GM12878 (cell line): ENCODE measurements at places on chromosomes 2 and 18. TPM values are rescaled to one million over a fixed set of nuclear protein-coding genes. Genes with fewer than 3 reads are reported as not detected.

DNA sequence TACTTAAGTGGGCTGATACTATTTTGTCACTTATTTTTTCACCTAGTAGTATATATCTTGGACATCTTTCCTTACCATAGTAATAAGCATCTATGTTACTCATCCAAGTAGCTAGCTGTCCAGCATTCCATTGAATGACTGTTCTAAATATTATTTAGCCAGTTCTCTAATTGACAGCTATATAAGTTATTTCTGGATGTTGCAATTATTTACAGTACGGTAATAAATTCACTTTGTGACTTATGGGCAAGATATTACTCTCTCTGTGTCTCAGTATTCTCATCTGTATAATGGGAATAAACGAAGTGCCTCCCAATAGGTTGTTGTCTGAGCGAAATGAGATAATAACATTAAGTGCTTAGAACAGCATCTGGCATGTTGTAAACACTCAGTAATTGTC lies 46.6 kb upstream of the AGAP1 start:
- no peak for DNase-seq

DNA sequence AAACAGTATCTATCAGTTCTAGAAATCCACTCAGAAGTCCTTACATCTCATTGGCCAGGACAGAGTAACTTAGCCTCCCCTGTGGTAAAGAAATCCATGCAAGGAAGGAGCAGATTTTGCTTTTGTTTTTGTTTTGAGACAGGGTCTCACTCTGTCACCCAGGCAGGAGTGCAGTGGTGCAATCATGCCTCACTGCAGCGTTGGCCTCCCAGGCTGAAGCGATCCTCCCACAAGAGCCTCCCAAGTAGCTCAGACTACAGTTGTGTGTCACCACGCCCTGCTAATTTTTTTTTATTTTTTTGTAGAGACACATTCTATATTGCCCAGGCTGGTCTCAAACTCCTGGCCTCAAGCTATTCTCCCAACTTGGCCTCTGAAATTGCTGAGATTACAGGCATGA lies 185.1 kb downstream of the NRP2 start:
- no peak for DNase-seq

GRCh38 chr18:48548011-48548771 lies 9.4 kb downstream of the CTIF start:
- no peak for DNase-seq

GRCh38 chr2:7210712-7211111 lies 293.5 kb downstream of the RNF144A start:
- DNase-seq, result no peak

DNA sequence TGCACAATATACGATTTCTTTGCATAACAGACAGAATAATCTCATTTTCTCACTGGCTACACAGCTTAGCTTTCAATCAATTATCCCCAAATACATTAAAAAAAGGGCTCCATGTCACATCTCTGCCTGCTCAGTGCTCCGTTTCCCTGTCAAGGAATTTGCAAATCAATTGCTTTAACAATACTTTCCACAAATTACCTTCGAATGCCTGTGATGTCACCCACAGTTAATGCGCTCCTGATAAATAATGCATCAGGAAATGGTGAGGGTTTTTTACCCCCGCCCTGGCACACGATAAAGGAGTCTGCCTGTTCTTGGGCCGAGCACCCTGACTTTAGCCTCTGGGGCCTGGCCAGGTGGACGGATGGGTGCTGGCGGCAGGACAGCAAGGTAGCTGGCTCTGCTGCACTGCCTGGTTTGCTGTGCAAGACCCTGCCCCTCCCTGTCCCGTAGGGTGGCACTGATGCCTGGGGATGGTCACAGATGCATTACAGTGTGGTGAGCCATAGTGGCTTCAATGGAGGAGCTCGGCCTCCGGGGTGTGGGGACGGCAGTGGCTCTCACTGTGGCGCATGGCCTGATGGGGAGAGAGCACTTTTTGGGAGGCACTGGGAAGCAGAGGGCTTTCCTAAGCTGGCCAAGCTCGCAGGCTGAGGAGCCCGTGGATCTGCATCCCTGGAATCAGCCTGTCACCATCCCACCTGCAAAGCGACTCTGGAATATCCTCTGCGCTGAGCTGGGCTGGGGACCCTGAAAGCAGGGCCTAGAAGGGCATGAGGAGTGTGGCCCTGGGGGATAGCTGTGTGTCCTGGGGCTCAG lies 88.3 kb upstream of the HS6ST1 start:
- no peak for DNase-seq

GRCh38 chr2:219559156-219559915 lies 12.0 kb downstream of the OBSL1 start:
- no peak for DNase-seq

- no peak for DNase-seq
These were observed 4.0 kb upstream of the LCLAT1 start for GRCh38 chr2:30443081-30443480.

DNA sequence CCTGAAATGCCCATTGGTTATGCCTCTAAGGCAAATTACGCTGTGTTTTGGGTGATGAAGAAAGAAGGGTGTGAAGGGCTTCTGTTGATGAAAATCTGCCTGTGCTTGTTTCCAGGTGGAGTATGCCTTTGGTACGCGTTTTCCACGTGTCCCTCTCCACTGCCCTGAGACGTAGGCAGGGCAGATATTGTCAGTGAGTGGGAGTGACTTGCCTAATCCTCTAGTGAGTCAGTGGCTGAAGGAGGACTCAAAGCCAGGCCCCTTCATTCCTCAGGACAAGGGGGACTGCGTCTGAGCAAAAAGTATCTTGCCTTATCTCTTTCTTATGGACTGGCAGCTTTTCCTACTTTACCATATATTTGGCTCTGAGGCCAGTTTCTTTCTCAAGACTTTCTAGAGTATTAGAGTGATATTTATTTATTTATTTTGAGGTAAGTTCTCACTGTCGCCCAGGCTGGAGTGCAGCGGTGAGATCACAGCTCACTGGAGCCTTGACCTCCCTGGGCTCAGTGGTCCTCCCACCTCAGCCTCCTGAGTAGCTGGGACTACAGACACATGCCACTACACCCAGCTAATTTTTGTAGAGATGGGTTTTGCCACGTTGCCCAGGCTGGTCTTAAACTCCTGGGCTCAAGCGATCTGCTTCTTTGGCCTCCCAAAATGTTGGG lies 10.2 kb downstream of the RALB start:
- DNase-seq, result no peak

GRCh38 chr18:48325115-48325665 lies 84.0 kb downstream of the ZBTB7C start:
- no peak for DNase-seq

DNA sequence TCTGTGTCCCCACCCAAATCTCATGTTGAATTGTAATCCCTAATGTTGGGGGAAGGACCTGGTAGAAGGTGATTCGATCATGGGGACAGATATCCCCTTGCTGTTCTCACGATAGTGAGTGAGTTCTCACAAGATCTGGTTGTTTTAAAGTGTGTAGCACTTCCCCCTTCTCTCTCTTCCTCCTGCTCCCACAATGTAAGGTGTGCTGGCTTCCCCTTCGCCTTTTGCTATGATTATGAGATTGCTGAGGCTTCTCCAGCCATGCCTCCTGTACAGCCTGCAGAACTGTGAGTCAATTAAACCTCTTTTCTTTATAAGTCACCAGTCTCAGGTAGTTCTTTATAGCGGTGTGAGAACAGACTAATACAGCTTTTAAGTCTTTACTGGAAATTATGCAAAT lies 193.3 kb upstream of the RBBP8 start:
- DNase-seq, result no peak

DNA sequence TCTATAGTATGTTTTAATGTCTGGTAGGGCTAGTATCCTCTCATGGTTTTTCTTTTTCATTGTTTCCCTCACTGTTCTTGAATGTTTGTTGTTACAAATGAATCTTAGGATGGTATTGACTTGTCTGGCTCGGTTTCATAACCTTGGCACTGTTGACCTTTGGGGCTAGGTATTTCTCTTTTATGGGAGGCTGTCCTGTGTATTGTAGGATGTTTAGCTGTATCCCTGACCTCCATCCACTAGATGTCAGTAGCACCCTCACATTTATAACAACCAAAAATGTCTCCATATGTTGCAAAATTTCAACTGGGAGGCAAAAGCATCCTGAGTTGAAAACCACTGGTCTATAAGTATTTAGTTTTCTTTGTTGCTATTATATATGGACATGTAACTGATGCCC lies 7.0 kb upstream of the AOX1 start:
- DNase-seq, result peak; percentile 5

DNA sequence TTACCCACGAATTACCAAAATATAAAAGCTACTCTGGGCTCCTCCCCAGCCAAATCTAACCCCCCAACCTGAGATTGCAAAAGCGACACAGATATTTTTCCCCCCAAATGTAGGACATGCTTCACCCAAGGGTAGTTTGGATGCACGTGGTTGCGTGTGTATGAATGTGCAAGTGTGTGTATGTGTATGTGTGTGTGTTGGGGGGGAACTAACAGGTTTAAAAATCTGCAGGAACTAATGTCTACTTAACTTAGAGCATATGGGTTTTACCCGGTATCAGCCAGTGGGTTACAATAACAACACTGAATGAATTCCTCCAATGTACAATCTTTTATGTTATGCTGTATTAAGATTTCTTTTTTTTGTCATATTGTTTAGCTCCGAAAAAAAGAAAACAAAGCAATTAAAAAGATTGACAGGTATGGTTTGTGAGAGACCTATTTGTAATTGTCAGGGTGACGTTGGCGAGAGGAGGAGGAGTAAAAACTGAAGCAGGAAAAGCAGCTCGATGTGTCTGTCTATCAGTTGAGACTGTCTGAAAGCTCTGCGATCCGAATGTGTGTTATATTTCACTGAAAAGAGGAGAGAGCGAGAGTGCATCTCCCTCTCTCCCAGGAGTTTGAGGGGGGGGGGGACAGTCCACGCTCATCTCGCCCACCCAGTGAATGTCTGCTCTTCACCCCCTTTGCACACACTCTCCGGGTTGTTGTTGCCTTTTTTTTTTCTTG lies at the start of gene TSHZ1:
Gene TSHZ1 (plus strand): TSS at position 524 of the 728 bp plus-strand sequence. CDS start 1,080 bp downstream, outside the sequence.
- peak; percentile 59 for DNase-seq

DNA sequence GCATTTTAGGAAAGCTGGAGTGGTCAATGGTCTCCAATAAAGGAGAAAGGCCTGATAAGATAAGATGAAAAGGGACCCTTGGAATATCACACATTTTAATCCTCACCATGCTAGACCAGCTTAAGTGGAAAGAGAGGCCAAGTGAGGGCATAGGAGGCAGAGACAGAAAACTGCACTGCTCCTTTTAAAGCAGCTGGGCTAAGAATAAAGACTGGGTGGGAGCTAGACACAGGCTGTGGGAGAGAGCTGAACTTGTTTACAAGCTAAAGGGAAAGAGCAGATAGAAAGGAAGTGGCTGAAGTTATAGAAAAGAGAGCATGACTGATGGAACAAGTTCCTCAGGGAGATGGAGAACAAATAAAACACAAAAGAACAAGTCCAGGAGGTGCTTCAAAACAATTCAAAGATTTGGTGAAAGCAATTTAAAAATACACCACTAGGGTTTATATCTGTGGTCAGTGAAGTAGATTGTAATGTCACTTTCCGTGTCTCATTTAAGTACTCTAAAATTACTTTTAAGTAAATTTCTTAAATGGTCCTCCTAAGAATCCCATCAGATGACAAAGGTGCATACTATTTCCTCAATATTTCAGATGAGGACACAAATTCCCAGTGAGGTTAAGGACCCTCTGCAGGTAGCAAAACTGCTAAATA lies 7.5 kb downstream of the COL5A2 start:
- DNase-seq, result no peak

DNA sequence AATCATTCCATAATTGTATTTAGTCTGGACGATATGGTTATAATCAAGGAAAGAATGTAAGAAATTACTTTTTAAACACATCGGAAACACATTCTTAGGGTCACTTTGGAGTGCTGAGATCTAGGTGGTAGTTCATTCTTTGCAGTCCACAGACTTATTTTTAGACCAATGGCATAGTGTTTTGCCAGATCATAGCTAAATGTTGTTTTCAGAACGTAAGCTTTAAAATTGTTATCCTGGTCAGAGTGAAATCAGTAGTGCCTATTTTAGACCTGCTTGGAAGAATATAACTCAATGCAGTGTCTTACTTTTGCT lies 4.3 kb downstream of the MYL12A start:
- no peak for DNase-seq

DNA sequence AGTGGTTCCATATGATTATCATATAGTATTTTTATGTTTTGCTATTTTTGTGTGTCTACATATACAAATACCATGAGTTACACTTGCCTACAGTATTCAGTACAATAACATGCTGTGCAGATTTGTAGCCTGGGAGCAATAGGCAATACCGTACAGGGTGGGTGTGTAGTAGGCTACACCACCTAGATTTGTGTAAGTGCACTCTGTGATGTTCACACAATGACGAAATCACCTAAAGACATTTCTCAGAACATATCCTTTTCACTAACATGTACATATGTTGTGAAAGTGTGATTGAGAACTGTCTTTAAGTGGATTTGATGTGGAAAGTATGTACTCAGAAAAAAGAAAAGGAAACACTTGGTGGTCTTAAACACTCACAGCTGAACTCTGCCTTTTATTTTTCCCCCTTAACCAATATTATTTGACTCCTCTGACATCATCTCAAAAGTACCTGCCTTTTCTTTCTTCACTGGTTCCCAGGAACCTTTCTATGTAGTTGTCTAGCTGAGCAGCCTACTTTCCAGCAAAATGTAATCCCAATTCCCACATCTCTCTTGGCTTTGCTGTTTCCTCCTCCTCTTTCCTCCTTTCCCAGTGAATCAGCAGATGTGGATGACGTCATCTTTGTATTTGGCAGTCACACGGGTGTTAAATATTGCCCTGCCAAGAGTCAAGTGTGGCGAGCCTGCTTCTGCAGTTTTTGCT lies 47.7 kb downstream of the OSBPL6 start:
- no peak for DNase-seq

- DNase-seq, result no peak
These were observed 879.9 kb upstream of the CDH2 start for GRCh38 chr18:29056800-29057199.

DNA sequence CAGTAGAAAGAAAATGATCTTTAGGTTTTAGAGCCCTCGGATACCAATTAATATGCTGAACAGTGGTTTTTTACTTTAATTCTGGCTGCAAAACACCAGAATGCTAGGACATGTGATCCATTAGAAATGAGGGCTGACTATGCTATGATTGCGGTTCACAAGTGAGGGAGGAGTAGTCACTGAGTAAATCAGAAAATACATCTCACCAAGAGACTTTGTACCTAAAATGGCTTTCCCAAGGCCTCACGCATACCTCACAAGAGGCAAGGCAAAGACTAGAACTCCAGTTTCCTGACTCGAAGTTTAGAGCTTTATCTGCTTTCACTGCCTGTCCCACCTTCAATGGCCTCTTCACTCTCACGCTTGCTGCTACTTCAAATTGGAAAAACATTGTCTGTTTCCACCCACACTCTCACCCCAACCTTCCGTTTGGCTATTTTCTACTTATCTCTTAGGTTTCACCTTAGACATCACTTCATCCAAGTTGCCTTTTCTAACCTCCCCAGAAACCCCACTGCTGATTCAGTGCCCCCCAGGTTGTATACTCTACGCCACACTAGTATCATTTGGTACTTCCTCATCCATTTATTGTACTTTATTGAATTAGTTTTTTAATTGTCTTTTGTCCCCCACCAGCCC lies 5.1 kb upstream of the MBD2 start:
- DNase-seq, result no peak

GRCh38 chr2:236909193-236909504 lies 176.5 kb upstream of the COPS8 start:
- no peak for DNase-seq

DAPL1 gene
- not detected in 2 replicates for total RNA-seq

SKA1 gene
- total RNA-seq, result 24.0 and 25.6 TPM in 2 replicates

C1GALT1C1L gene
- total RNA-seq, result not detected in 2 replicates

RNU2-63P gene
- total RNA-seq, result 12.3 and 12.8 TPM in 2 replicates

DSG1 gene
- total RNA-seq, result 2.8 and 3.9 TPM in 2 replicates

VWA3B gene
- total RNA-seq, result not detected in 2 replicates

PROKR1 gene
- total RNA-seq, result not detected in 2 replicates

USP34 gene
- 71.0 and 78.8 TPM in 2 replicates for total RNA-seq

OTOS gene
- total RNA-seq, result not detected in 2 replicates
